ENCODE measurements at places on chromosomes 2 and 18. TPM values are rescaled to one million over a fixed set of nuclear protein-coding genes. Genes with fewer than 3 reads are reported as not detected.

DNA sequence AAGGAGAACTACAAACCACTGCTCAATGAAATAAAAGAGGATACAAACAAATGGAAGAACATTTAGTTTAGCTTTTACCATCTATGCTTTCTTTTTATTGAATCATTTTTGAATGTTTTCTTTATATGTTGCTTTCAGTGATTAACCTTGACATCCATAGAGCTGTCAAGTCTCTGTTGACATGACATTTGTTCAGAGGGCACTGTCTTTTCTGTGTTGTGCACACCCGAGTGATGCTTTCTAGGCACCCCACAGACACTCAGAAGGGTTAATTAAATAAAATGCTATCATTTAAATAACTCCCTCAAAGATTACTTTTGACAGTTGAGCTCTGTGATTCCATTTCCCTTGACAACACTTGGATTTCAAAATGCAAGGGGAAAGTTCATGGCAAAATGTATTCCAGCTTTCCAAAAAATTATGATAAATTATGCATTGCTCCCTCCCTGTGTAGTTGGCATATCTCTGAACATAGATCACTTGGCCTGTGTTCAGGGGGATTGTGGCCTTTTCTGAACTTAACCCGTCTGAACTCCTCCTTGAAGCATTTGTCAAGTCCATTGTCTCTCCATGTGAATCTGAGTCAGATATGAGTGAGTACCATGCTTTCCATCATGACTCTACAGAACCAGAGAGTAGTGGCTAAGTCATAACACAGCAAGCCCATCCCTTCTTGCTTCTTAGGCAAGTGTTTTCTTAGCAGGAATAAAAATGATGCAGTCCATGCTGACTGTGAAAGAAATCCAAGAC, 372.6 kb downstream of the RPRM start:
- DNase-seq, result no peak

- no peak for DNase-seq
Measured at GRCh38 chr2:235588750-235589149, 94.9 kb downstream of the AGAP1 start.

Gene POTEE
- 55.7 TPM for total RNA-seq

DNA sequence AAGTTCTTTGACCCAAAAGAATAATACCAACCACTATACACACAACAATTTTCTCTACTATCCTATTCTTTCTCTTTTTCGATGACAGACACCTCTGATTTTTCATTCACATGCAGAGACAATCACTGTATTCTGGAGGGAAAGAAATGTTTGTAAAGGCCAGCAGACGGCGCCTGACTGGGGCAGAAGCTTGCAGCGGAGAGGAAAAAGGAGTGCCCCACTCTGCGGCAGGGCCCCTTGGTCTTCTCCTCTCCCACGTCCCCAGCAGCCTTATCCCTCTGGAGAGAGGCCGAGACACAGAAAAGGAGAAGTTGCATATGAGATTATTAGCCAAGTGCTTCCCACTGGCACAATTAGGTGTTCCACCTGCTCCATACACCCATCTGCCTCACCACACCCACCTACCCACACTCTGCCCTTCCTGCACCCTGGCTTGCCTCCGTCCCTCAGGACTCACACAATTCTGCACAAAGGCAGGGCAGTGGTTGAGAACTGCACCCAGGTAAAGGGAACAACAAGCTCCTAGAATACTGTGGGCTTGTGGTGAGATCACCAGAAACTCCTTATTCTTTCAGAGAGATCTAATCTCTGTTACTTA, 687.3 kb downstream of the NRXN1 start:
- DNase-seq, result no peak

- DNase-seq, result no peak
Measured at GRCh38 chr18:53056064-53056463, 716.1 kb downstream of the DCC start.
